Stimulated activated CD8-positive, alpha-beta memory T cell treated with anti-CD3 and anti-CD28 coated beads, Interleukin-7, amount 100 ng/mL, for 1 hour (primary cell): ENCODE measurements at places on chromosomes 7 and 10.

- no peak for DNase-seq
Observed at GRCh38 chr10:78991187-78991586, 77.6 kb upstream of the ZMIZ1 start.

DNA sequence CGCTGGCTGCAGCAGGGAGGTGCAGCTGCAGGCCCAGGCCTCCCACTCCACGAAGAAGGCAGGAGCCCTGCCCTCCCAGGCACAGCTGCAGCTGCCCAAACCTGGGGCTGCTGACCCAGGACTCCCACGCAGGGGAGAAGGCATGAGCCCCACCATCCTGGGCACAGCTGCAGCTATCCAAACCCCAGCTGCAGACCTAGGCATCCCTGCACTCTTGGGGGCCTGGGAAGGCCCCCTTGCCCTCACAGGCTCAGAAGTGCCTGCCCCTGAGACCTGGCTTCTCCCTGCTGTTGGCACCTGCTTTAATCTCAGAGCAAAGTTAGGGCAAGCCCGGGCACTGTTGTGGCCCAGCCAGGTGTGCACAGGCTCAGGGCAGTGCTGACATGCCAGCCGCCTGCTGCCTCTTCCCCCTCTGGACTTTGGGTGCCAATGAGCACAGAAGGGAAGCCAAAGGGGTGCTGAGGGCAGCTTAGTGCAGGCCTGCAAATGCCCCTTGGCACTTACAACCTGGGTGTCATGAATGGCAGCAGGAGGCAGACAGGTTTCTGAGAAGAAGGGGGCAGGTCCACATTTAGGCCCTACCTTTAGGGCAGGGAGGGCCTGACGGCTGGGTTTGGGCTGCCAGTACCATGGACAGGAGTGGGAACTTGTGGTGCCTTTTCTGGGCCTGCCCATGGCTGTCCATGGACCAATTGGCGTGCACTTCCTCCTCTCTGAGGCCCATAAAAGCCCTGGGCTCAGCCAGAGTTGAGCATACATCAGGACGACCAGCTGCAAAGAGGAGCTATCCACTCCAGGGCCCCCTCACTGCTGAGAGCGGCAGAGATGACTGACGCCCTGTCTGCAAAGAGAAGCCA, 31.1 kb downstream of the CRTAC1 start:
- no peak for DNase-seq

GRCh38 chr7:23520582-23520981, 11.2 kb downstream of the TRA2A start:
- DNase-seq = no peak

DNA sequence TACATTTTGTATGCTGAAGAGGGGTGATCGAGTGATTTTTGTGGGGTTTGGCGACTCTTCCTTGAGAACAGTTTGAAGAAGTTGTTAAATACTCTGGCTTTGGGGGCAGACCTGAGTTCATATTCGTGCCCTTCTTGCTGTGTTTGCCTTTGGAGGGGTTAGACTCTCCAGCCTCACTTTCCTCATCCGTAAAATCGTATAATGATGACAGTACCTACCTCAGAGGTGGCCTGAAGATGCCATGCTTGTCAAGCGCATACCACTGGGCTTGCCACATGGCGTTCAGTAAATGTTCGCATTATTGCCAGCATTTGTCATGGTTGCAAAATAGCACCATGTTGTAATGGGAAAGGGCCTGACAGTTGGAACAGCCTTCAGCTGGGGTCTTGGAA, 1.3 kb downstream of the STK17A start:
- DNase-seq = no peak

DNA sequence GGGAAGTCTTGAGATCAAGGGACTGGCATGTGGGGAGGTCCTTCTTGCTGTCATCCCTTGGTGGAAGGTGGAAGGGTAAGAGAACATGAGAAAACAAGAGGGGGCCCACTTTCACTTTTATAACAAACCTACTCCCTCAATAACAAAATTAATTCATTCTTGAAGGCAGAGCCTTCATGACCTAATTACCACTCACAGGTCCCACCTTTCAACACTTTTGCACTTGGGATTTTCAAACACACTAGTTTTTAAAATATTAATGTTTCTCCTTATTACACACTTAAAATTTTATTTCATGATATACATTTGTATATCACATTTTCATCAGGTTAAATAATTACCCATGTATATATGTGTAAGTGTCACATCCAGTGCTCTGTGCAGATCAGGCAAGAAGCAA, 2.0 kb downstream of the ST7 start:
- DNase-seq = no peak

DNA sequence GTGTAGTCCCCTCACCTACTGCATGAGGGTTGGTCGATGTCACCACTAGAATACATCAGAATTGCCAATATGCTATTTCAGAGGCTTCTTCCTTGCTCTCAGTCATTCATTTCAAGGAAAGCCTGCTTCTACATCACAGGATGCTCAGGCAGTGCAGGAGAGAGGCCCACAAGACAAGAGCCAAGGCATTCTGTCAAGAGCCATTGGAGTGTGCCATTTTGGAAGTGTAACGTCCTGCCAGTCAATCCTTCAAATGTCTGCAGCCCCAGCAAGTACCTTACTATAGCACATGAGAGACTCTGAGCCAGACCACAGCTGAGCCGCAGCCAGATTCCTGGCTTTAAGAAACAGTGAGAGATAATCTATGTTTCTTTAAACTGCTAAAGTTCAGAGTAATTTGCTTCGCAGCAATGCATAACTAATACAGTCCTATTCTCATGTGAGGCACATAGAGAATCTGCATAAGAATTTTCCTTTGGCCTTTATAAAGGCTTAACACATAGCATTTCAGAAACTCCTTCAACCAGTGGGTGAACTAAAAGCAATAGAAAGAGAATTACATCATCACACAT, 166.5 kb upstream of the GNAI1 start:
- DNase-seq = no peak

- DNase-seq = no peak
Observed at GRCh38 chr10:76559892-76560220, 1077.8 kb downstream of the KCNMA1 start.

- peak; percentile 4 for DNase-seq
Observed at GRCh38 chr7:50450590-50451032, 461 bp upstream of the FIGNL1 start.

GRCh38 chr7:106827626-106828025, 37.5 kb upstream of the PIK3CG start:
- no peak for DNase-seq

DNA sequence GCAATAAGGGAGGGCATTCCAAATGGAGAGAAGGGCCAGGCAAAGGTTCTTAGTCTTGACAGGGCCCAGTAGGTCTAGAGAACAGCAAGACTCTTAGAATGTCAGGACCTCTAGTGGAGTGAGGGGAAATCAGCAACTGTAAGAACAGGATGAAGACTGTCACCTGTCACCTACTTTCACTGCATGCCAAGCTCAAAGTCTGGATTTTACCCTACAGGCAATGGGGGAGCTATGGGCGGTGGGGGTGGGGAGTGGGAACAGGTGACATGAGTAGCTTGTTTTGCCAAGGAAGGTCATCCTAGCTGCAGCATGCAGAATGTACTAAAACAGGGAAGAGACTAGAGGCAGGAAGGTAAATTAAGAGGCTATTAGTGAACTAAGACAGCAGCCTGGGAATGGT, 18.3 kb downstream of the GOT1 start:
- no peak for DNase-seq

- no peak for DNase-seq
Observed at GRCh38 chr7:139232377-139232717, 1.3 kb downstream of the UBN2 start.

DNA sequence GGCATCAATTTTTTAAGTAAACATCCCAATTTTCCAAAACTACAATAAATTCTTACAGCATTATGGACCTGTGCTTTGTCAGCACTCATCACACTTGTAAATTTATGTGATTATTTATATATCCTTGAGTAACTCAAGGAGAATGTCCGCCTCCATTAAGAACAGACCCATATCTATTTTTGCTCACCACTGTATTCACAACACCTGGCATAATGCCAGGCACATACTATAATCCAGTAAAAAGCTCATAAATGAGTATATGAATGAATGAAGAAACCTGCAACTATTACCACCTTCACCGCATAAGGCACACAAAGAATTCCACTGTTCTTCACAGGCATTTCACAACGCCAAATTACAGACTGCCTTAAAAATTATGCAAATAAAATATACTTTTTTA, 46.9 kb downstream of the MINDY3 start:
- DNase-seq = no peak

- no peak for DNase-seq
Observed at GRCh38 chr10:44981172-44982113, 2.8 kb upstream of the DEPP1 start.

DNA sequence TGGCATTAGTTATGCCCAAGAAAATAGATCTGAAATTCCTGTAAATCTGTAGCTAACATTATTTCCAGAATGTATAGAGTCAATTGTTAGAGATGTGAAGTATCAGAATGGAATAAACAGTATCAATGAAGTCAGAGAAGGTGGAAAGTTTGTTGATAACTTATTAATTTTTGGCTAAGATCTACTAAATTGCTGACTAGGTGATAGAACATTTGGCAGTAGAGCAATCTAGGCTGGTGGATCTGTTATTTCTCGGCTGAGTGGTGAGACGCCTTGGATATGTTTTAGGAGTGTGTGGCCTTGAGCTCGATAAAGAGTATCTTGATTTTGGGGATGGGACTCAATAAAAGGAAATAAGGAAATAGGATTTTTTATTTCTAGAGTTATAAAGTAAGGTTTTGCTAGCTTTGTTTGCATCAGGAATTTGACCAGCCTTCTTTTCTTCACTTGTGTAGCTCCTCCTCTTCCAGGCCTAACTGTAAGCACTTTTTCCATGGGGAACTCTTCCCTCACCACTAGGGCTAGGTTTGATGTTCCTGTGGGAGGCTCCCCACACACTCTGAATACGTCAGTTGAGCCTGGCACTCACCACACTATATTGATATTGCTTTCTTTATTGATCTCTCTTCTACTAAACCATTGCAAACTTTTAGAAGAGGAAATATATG, 86.8 kb upstream of the CSTF2T start:
- DNase-seq = no peak

DNA sequence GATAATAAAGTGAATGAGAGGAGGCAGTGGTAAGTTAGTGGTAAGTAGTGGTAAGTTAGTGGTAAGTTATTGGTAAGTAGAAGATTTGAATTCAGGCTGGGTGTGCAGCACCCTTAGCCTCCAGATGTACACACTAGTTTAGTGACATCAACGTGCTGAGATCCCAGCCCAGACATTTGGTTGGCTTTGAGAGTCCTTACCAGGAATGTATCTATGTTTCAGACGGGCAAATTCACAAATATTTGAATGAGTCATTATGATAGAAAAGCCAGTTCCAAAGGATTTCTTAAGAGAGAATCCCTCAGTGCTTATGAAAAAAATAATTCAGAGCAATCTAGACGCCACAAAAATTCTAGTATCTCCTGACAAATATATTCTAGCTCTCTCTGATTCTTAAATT, 70.0 kb downstream of the ARL4A start:
- no peak for DNase-seq

GRCh38 chr10:102352066-102352715, 43.3 kb upstream of the NFKB2 start:
- peak; percentile 64 for DNase-seq

- no peak for DNase-seq
Observed at GRCh38 chr10:123134915-123135414, 805 bp upstream of the HMX3 start.

DNA sequence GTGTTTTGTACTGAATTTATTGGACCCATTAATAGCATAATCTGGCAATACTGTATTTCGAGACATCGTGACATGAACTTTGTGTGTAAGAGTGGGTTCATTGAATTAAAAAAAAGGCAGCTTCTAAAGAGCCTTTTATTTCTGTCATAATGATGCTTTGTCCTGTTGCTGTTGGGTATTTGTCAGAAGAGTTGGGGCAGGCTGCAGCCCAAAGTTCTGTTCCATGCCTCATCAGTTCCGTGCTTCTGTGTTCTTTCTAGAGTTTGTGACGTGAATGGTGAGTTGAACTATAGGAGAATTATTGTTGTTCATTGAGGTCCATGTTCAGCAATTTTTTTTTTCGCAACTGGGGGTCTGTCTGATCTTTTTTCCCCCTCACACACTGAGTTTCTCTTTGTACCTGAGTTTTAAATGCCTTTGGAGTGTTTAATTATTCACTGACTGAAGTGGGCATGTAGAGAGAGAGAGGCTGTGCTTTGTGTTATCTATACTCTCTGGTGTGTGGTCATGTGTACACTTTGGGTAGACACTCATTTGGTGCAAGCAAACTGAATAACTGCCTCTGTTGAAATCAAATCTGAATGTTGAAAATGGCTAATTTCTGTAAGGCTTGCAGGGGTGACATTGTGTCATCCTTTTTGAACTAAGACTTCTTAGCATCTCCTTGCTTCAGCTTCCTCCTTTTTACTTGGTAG, 69.8 kb downstream of the ADD3 start:
- no peak for DNase-seq

- no peak for DNase-seq
Observed at GRCh38 chr7:22651534-22652243, 75.3 kb upstream of the IL6 start.

DNA sequence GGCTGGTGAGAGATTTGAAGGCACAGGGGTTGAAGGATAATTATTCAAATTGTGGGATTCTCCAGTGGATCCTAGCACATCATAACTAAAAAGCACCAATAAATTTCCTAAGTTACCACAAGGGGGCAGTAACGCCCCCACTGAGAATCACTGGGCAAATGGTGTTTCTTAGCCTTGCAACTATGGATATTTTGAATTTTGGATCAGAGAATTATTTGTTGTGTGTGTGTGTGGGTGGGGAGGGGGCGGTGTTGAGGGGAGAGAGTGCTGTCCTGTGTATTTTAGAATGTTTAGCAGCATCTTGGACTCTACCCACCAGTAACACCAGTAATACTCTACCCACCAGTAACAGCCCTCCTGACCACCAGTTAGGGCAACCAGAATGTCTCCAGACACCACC, 63.3 kb upstream of the PRKG1 start:
- DNase-seq = no peak

DNA sequence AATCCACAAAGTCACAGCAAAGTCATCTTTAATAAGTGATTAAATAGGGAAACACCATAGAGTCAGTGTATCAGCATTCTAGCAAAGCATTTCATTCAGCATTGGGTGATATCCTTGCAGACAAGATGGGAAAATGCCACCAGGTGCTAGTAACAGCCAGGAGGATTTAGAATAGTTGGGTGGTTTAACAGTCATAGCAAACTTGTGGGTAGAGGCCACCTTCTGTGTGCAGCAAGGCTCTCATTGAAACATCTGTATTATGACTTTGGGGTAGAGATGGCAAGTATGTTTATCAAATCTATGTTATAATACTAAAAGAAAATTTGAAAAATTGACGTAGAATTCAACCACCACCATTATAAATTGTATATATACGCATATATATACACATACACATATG, 26.4 kb upstream of the ADO start:
- DNase-seq = no peak

DNA sequence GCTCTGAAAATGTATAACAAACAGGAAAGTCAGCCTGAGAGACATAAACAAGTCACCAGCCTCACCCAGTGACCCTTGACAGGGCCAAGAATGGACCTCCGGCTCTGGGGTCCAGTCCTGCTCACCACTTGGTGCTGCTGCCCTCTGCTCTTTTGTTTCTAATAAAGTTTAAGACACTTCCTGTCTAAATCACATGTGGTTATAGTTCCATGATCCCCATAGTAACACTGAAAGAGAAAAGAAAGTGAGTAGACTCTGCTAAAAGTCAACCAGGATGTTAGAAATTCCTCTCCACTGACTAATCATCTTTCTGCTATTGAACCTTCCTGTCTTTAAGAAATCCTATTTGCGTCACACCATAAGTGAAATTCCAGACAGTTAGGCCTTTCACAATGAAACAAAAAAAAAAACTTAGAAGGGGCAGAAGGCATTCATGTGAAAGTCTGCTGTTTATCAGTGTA, 179.2 kb upstream of the BET1 start:
- DNase-seq = no peak
